ENCODE measurements at places on chromosomes 5 and 9.

DNA sequence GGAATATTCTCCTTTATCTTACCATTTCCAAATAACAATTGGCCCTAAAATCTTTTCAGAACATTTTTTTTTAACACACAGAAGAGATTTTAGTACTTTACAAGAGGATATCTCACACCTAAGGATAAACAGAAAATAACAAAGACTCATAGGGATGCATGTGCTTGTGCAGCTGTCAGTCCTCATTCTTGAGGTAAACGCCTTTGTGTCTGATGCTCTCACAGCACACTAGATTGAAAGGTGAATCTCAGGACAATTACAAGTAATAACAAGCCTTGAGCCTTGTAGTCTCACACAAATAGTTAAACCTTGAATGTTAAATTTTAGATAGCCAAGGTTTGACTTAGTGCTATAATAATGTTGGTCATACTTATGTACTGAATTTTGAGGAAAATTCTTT, 439.2 kb downstream of the PTPRD start:
- DNase-seq: no peak

DNA sequence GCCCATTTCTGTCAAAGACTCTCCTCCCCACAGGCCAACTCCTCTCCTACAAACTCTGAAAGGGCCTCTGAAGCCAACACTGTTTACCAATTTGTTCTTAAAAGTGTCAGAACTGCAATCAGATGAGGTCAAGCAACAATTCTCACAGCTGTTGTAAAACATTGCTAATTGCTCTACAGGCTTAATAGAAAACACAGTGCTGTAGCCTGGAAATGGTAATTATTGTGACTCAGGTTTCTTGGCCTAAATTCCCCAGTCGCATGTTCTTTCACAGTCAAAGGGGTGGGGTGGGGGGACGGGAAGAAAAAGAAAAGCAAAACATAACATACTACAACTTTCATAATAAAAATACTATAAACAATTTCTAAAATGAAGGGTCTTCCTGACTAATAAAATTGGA, 343.2 kb downstream of the DMAC1 start:
- no peak for DNase-seq

DNA sequence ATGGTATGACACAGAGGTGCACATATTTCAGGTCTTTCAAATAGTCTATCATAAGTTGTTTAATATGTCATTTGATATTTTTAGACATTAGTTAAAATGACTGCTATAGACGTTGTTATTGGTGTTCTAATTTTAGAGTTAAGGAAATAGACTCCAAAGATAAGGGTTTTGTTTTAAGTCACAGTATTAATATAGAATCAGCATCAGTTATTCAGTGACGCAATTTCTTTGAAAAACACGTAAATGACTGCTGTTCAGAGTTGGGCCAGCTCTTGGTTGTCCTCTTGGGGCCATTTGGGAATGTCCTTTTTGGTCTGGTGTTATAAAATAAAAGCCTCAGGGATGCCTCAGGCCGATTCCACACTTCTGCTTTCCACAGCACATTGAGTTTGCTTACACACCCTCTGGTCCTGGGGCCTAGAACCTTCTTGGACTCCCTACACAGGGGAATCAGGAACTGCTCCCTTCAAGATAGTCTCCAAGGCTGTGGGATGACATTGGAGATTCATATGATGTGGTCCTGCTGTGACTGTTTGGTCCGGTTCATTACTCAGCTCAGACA, 14.3 kb downstream of the OTULIN start:
- no peak for DNase-seq

GRCh38 chr9:135339378-135339973, 140.1 kb upstream of the PPP1R26 start:
- DNase-seq: no peak

- no peak for DNase-seq
Measured at GRCh38 chr5:129616517-129616916, 131.4 kb upstream of the MINAR2 start.

DNA sequence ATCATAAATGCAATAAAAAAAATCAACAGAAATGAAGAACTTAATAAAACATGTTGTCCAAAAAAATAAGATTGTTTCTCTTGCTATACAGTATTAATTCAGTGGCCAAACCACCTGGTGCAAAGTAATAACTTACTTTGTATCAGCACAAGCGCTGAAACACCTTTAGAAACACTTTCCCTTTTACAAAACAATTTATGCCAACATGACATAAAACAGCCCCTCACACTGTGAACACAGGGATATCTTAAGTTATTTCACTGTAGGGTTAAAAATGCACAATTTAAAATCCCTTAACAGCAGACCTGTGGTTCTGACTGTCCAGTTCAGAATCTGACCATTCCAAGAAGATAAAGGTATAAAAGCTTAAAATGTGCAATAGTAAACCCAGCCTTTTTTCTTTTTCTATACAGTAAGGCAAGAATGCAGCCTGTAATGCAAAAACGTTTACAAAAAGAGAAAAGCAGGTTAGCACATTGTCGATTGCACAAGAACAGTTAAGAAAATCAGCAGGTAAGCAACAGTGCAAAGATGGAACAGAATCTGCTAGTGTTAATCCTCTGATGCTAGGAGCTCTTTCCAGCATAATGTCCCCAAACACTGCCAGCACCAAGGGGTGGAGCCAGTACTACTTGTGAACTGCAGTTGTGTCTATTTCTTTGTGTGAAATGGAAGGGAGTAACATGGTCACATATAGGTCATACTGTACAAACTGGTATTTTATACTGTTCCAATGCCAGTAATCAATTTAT, 21.6 kb downstream of the RAB14 start:
- DNase-seq: no peak

- peak; percentile 28 for DNase-seq
Measured at GRCh38 chr5:172144291-172144815, 43.7 kb downstream of the STK10 start.

GRCh38 chr5:170562166-170562874, 58.5 kb downstream of the KCNIP1 start:
- DNase-seq: no peak

DNA sequence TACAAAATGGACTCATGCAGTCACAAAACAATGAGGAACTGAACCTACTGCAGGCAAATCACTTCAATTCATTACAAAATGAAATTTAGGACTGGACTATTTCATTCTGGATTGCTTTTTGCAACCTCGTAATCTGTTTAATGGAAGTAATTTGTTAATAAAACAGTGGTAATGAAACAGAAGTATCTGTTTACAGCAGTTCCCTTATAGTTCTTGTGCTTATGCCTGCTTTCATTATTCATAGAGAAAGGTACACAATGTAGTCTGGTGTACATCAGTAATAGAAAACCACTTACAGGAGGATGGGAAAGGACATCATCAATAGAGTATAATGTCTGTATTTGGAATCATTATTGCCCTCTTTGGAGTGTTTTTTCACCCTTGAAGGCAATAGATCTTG, 389.2 kb upstream of the NUDT12 start:
- DNase-seq: no peak

GRCh38 chr5:109905906-109906305, 216.2 kb downstream of the MAN2A1 start:
- DNase-seq: no peak

DNA sequence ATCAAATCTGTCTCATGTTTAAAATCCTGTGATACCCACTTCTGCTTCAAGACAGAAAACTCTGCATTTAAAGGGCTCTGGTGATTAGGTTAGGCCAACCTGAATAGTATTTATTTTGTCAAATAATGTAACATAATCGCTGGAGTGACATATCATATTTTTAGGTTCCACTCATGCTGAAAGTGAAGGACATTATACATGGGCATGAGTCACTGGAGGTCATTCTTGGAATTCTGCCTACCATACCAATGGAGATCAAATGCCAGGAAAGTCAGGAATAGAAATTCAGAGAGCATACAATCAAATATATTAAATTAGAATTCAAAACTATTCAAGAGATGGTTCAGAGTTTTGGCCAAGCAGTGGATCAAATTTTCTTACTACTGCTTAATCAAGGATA, 97.1 kb upstream of the PRSS3 start:
- DNase-seq: no peak

DNA sequence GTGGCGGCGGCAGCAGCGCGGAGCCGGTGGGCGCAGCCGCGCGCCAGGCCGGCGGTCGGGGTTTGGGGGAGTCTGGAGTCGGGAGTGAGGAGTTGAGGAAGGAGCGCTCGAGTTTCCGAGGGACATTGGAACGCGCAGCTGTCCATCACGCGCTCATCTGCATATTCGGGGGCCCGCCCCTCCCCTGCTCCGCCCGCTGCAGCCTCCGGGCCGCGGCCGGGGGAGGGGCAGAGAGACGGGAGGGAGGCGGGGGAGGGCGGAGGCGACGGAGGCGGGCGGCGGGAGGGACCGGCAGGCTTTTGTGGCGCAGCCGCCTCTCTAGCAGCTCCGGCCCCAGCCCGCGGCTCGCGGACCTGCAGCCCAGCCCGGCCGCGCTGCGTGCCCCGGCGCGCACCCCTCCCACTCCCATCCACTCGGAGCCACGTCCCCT, at the start of gene IRX2:
Gene IRX2, minus strand, starts transcription at position 86 of the 430 bp plus-strand sequence. CDS start 264 bp downstream, outside the sequence.
- DNase-seq: peak; percentile 99

DNA sequence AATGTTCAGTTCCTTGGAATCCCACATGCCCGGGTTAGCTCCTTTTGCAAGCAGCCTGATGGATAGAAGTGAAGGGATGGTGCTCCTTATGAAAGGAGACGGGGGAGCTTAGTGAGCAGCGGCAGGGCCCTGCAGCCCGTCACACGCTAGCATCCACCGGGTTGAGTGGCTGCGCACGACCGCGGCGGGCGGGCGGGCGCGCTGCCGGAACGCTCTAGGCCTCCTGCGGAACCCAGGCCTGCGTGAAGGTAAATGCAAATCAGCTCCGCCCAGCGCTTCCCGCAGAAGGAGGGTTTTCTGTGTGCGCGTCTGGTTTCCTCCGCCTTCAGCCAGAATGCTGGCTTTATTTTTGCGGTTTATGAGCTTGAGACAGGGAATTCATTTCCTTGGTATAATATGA, 19.8 kb downstream of the IL12B start:
- DNase-seq: no peak

GRCh38 chr5:54234304-54234933, 76.0 kb downstream of the ARL15 start:
- DNase-seq: peak; percentile 52

DNA sequence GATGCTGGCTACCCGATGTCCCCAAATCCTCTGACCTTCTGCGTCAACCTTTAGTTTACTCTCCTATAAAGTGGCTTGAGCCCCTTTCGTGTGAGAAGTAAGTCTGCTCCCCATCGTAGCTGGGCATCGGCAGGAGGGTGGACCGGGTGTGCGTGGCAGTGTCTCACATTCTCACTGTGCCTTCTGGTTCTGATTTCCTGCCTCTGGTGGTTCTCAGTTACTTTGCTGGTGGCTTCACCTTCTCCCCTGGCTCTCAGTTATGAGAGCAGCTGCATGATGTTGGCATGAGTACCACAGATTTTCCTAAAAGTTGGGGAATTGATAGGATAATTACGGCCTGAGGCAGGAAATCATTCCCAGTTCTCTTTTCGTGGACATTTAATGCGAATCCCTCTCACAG, 47.0 kb upstream of the RPS23 start:
- DNase-seq: no peak

GRCh38 chr9:73715591-73715990, 563.9 kb downstream of the ANXA1 start:
- no peak for DNase-seq

GRCh38 chr5:107127878-107128277, 542.9 kb downstream of the EFNA5 start:
- no peak for DNase-seq

GRCh38 chr9:74946686-74947085, 6.0 kb downstream of the C9orf40 start:
- DNase-seq: no peak

DNA sequence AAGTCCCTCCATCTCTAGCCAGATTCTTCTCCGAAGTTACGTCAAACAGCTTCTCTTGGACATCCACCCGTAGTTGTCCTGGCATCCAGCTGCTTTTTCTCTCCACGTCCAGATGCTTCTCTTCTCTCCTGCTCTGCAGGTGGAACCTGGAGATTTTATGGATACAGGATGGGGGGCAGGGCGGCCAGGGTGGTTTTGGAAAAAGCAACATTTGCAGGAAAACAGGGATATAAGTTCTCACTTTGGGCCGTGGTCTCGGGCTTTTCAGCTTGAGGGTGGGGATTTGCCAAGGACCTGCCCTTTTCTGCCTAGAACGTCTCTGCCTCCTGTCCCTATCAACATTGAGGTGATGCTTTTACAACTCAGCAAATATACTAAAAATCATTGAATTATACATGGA, 1941.6 kb upstream of the C9orf72 start:
- no peak for DNase-seq

DNA sequence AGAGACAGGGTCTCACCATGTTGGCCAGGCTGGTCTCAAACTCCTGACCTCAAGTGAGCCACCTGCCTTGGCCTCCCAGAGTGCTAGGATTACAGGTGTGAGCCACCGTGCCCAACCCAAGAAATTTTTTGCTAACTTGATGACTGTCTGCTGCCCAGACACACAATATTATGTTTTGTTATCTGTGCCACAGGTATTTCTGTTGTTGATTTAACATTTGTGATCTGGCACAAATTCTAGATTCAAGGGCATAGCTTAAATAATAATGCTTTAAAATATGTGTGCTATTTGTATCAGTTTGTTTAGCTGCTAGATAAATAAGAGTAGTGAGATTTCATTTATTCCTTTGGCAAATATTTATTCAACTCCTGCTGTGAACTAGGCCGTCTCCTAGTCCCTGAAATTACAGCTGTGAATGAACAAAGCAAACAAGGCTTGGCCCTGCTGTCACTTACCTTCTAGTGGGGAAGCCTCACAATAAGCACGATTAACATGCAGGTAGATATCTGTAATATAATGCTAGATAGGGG, 35.3 kb downstream of the GAPVD1 start:
- DNase-seq: no peak

- DNase-seq: no peak
Measured at GRCh38 chr5:5363045-5363444, 59.4 kb upstream of the ICE1 start.

- DNase-seq: no peak
Measured at GRCh38 chr5:129903466-129904101, 681 bp upstream of the CHSY3 start.

DNA sequence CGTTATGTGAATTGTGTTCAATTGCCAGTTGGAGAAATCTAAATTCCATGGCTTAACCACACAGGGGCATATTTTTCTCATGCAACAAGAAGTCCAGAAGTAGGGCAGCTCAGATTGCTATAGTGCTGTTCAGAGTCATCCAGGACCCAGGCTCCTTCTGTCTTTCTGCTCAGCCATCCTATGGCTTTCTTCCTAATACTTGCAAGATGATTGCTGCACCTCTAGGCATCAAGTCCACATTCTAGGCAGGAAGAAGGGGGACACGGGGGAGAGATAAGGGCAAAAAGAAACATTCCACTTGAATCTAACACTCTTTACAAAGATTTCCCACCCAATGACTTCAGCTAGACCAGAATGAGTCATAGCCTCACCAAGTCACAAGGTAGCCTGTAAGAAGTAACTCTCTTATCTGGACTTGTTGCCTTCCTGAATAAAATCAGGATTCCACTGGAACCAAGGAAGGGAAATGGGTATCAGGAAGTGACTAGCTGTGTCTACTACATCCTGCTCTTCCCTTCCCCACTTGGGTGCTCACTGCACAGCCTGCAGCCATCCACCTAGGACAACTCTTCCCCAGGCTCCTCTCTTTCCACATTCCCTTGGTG, 5.3 kb downstream of the ERAP2 start:
- DNase-seq: peak; percentile 51
